ENCODE measurements at places on chromosomes 1 and 21.

GRCh38 chr1:73886716-73887115 is 311.3 kb downstream of the LRRIQ3 start:
- no peak for DNase-seq

- DNase-seq, result no peak
These were observed 1015.4 kb downstream of the AMY1C start for GRCh38 chr1:104765085-104765484.

DNA sequence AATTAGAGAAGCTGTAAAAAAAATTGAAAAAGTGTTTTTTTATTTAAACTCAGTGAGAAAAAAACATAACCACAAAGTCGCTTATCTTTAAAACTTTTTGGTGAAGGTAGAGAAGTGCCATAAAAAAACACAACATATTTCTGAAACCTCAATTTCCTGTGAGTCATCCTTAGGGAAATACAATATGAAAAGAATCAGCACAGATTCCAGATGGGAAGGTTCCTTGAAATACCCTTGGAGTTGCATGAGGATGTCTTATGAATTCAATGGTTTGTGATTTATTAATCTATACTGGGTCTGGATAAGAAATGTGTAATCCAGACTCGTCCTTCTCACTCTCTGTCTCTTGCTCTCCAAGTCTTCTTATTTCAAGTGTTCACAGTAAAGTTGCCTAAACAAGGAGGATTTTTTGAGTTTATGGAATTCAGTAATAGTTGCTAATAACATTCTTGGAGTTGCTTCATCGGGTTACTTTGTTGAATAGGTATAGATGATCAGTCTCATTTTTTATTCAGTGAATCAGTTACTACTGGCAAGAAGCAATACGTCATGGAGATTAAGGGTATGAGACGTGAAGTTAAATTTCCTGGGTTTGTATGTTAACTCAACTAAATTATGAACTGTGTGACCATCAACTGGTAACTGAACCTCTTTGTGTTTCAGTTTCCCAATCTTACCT is 191.4 kb downstream of the KCNK2 start:
- DNase-seq, result no peak

- DNase-seq, result no peak
These were observed 88.4 kb downstream of the LRRC8C start for GRCh38 chr1:89721351-89721750.

Data from activated T-cell treated with anti-CD3 and anti-CD28 coated beads for 1 hour (primary cell).